ENCODE measurements at places on chromosomes 4 and X.

- DNase-seq = no peak
Measured at GRCh38 chr4:140743194-140743931, 12.8 kb downstream of the TBC1D9 start.

DNA sequence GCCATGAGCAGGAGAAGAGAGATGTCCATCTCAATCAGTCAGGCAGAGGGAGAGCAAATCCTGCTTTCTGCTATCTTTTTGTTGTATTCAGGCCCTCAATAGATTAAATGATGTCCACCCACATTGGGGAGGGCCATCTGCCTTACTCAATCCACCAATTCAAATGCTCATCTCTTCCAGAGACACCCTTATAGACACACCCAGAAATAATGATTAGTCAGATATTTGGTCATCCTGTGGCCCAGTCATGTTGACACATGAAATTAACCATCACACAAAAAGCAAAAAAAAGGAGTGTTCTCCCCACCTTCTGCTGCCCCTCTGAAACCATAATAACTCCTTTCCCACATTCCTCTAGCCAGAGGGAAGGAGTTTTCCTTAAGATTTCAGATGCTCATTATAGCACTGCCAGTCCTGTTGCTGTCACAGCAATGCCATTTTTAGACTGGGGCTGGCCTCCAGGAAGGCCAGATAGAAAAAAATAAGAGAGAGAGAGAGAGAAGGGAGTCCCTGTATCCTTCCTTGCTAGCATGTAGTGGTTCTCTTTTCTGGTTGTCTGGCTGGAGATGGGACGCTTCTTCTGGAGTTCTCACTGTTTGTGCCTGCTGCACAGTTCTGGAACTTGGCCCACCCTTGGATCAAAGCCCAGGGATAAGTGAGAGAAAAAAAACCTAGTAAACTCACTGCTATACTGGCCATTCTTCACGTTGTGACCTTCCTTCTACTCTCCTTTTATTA lies 177.7 kb downstream of the RBM46 start:
- DNase-seq = no peak

GRCh38 chr4:85939595-85939994 lies 420.3 kb downstream of the MAPK10 start:
- no peak for DNase-seq

- DNase-seq = no peak
Measured at GRCh38 chr4:10521424-10521823, 64.2 kb upstream of the ZNF518B start.

- DNase-seq = no peak
Measured at GRCh38 chr4:150875367-150875766, 139.7 kb downstream of the LRBA start.

GRCh38 chr4:83873996-83874395 lies 338.1 kb downstream of the GPAT3 start:
- DNase-seq = no peak

GRCh38 chrX:95383778-95384177 lies 1300.9 kb upstream of the DIAPH2 start:
- no peak for DNase-seq

DNA sequence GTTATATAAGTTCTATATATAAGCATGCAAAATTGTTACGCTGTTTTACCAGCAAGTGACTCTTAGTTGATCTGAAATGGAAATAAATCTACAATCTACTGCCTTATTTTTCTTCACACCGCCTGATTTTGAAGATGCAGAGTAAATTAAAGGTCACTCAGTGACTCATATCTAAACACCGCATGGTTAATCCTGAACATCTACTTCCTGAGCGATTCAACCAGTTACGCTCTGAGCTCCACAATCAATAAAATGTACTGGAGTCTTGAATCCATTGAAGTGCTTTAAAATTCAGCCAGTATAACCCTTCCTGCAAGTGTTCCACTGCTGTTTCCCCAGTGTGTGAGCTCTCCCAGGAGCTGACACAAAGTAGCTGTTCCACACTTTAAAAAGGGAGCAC lies 192.8 kb downstream of the SLC7A11 start:
- no peak for DNase-seq

GRCh38 chr4:182869697-182870096 lies 47.5 kb downstream of the DCTD start:
- no peak for DNase-seq

- DNase-seq = no peak
Measured at GRCh38 chr4:153409412-153409811, 56.7 kb upstream of the TMEM131L start.

- DNase-seq = no peak
Measured at GRCh38 chrX:32448320-32448719, 763.0 kb downstream of the DMD start.

GRCh38 chrX:153727123-153727931 lies 2.7 kb downstream of the ABCD1 start:
- DNase-seq = no peak

- DNase-seq = peak; percentile 10
Measured at GRCh38 chrX:51332188-51332942, at the start of gene NUDT10. Gene NUDT10, plus strand, starts transcription at chrX:51332822. Its CDS starts 144 bp downstream, at chrX:51332966.

- no peak for DNase-seq
Measured at GRCh38 chr4:47287735-47288134, 175.8 kb downstream of the COMMD8 start.

DNA sequence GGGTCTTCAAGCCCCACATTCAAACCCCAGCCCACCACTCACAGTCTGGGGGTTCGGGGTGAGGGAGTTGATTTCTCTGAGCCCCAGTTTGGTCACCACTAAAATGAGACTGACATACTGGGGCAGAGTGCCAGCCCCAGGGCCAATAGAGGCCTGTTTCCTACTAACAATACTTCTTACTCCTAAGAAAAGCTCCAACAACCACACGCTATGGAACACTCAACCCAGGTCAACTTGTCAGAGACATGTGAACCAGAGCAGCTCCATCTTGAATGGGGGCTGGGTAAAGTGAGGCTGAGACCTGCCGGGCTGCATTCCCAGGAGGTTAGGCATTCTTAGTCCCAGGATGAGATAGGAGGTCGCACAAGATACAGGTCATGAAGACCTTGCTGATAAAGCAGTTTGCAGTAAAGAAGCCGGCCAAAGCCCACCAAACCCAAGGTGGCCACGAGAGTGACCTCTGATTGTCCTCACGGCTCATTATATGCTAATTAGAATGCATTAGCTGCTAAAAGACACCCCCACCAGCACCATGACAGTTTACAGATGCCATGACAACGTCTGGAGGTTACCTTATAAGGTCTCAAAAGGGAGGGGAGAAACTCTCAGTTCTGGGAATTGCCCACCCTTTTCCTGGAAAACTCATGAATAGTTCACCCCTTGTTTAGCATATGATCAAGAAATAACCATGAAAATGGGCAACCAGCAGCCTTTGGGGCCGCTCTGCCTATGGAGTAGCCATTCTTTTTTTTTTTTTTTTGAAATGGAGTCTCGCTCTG lies 26.6 kb upstream of the HTRA3 start:
- no peak for DNase-seq

- no peak for DNase-seq
Measured at GRCh38 chr4:143406523-143406922, 69.8 kb downstream of the GAB1 start.

DNA sequence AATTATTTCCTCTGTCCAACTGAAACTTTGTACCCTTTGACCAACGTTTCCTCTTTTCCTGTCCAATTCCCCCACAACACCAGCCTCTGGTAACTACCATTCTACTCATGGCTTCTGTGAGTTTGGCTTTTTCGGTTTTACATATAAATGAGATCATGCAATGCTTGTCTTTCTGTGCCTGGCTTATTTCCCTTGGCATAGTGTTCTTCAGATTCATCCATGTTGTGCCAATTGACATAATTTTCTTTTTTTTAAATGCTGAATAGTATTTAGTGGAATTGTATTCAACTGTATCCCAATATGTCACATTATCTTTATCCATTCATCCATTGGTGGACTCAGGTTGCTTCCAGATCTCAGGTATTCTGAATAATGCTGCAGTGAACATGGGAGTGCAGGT lies 222.5 kb upstream of the GALNTL6 start:
- DNase-seq = no peak

DNA sequence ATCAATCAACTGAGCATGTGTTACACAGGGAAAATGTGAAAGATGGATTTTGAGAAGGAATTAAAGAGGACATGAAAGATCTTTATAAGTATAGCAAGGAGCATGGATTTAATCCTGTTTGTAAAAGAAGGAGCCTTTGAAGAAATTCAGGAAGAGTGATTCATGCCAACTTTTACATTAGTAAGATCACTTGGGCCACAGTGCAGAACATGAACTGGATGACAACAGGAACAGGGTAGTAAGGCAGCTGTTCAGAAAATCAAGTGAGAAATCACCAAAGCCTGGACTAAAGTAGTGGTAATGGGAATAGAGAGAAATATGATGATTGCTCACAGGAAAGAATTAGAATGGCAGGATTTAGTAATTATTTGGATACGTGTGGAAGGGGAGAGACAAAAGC lies 265.7 kb upstream of the PCDH7 start:
- DNase-seq = no peak

DNA sequence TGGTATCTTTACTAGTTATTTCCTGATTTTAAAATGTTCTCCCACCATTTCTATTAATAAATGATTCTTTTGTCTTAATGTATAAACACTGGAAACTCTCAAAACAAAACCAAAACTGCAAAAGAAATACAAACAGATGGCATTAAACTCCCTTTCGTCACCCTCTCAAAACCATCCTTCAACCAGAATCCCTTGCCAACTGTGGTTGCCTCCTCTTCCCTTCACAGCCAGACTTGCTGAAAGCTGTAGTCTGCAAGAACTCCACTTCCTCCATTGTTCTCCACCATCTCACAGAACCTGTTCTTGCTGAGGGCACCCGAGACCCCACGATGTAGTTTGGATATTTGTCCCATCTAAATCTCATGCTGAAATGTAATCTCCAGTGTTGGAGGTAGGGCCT lies 96.5 kb downstream of the WWC2 start:
- no peak for DNase-seq

GRCh38 chrX:74293343-74293946 lies 10.5 kb upstream of the ZCCHC13 start:
- peak; percentile 52 for DNase-seq

DNA sequence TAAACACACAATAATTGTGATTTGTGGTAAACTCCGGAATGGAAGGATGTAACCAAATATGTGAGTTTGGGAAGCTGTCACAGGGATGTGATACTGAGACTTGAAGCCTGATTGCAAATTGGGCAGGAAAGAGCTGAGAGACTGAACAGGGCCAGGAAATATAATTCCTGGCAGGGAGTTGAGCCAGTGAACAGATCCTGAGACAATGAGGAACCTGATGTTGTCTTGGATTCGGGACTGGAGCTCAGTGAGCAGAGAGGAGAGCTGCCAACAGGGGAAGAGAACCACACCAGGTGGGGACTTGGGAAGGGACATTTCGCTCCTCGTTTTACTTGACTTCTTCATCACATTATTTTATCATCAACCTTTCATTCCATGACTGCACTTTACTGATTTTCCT lies 386.0 kb downstream of the TLL1 start:
- no peak for DNase-seq

- no peak for DNase-seq
Measured at GRCh38 chr4:8368061-8368481, 72.5 kb downstream of the ACOX3 start.

- DNase-seq = no peak
Measured at GRCh38 chr4:125020089-125021034, 294.4 kb upstream of the FAT4 start.

GRCh38 chrX:50905334-50905733 lies 5.2 kb upstream of the BMP15 start:
- no peak for DNase-seq

- DNase-seq = no peak
Measured at GRCh38 chr4:101295691-101296090, 51.6 kb downstream of the PPP3CA start.

GRCh38 chr4:2497931-2498330 lies 29.0 kb downstream of the RNF4 start:
- no peak for DNase-seq

- DNase-seq = no peak
Measured at GRCh38 chrX:78527263-78527662, 131.9 kb downstream of the RTL3 start.

GRCh38 chr4:105714932-105715331 lies 6.3 kb downstream of the GSTCD start:
- no peak for DNase-seq

DNA sequence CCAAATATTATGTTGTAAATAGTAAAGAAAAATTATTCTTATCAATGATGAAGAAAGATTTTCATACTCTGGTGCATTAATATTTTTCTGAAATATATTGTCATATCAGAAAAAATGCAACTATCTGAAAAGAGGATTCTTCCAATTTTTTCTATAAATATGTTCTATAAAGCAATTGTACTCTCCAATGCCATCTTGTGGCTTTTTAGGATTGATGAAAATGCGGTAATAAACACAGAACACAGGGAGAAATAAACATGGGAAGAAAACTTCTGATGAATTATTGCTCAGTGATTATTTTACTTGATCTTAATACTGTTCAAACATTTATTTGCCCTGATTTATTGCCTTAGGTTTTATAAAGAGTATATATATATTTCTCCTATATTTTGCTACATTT lies 215.4 kb downstream of the IL1RAPL1 start:
- no peak for DNase-seq

GRCh38 chr4:161005746-161006145 lies 1158.1 kb downstream of the FSTL5 start:
- no peak for DNase-seq

DNA sequence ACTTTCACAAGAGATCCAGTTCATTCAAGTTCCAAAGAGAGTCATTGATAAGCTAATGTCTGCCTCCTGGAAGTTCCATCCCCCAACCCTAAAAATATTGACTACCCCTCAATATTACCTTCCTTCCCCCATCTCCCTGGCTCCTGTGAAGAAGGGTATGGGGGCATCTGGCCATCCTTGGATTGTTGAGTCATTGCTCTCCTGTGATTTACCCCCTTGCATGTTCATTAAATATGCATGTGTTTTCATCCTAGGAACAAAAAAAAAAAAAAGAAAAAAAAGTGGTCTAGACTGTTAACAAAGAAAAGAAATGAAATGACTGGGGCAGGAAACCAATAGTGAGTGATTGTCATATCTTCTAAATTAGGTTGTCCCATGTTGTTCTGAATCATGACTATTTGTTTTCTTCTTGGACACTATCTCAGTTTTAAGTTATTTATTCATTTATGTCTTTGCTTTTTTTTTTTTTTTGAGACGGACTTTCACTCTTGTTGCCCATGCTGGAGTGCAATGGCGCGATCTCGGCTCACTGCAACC lies 51.9 kb upstream of the HUWE1 start:
- no peak for DNase-seq

DNA sequence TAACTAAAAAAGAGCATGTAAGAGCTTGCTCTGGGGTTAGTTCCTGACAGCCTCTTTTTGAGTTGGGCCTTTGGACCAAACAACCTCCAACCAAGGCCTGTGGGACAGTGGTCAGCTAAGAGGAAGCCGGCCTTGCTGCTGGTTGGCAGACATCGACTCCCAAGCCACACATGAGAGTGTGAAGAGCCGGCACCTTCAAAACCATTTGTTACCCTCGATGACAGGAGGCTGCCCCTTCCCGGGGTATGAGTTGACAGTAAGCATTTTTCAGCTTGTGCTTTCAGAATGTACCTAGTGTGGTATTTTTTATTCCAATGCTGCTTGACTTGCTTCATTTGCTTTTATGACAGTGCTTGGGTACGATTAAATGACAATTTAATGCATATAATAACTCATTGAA lies 168.6 kb upstream of the IGFBP7 start:
- DNase-seq = no peak
